ENCODE measurements at places on chromosomes 11 and 22.

DNA sequence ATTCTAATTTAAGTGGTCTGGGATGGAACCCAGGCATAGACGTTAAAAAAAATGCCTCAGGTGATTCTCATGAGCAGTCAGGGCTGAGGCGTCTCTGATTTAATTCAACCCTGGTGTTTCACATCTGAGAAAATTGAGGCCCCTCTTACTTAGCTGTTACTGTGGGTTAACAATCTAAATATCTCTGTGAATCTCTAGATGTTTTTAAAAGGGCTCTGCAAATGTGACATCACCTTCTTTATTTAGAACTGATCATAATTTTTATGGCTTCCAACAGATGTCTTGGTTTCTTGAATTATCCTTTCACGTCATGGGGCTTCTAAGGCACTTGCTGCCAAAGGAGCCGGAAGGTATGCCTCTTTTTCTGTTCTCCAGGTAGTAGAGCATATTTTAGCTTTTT lies 76.1 kb upstream of the LIN7C start:
- no peak for DNase-seq

GRCh38 chr11:82718307-82718706 lies 15.4 kb downstream of the FAM181B start:
- DNase-seq = no peak

GRCh38 chr11:111500481-111500880 lies 11.7 kb downstream of the BTG4 start:
- DNase-seq = no peak

DNA sequence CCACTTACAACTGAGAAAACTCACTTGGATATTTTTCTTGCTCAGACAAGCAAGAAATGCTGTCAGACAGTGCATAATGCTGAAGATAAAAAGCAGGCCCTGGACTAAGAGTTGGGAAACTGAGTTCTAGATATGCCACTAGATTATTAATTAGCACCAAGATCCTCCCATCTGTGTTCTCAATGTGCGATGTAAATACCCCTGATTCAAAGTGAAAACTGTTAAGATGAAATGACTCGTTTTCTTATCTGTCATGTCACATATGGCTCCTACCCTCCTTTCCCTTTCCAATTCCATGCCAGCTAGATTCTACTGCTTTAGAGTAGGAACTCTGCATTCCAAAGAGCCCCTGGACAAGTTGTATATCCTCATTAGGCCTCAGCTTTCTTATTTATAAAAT lies 88.9 kb upstream of the CLNS1A start:
- no peak for DNase-seq

DNA sequence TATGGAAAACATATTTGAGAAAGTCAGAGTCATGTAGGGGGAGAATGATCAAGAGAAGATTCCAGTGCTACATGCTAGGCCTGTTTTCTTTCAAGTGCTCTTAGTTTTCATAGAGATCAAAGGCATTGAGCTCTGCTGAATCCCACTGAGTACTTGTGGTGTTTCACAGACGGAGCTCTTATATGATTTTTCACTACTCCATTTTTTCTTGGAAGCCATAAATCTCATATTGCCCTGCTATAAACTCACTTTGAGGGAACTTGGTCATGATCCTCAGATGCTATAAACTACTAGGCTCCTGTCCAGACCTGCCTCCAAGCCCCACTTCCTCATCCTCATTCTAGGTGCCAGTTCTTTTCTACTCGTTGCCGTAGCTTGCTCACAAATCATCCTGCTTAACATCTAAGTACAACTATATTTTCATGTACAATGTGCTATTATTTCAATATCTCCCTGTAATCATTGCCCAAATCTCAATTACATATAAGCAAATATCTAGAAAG lies 180.8 kb upstream of the CCDC179 start:
- no peak for DNase-seq

GRCh38 chr11:112366012-112366411 lies 105.4 kb upstream of the PLET1 start:
- DNase-seq = no peak

- DNase-seq = no peak
Observed at GRCh38 chr11:42462558-42463310, 849.1 kb upstream of the API5 start.

DNA sequence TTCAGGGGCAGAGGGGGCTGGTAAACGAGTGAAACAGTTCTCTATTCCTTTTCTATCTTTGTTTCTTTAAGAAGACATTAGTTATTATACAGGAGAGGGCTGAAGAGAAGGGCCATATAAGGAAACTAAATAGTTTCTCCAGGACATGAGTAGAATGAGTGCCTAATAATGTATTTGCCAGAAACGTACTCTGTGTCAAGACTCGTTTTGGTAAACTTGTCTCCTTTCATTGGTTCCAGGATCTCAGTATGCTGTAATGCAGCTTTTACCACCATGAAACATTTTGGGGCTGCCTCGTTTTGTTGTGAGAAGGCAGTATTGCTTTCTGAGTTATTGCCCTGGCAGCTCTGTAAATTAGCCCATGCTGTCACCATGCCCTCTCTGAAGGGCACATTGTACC lies 51.7 kb downstream of the POLD3 start:
- DNase-seq = no peak

GRCh38 chr11:4164884-4165590 lies 70.4 kb downstream of the RRM1 start:
- DNase-seq = no peak
